ENCODE measurements at places on chromosomes 11 and 22.

GRCh38 chr22:24463071-24463760 is 31.9 kb upstream of the UPB1 start:
- no peak for DNase-seq

GRCh38 chr11:101292661-101293240 is 163.1 kb upstream of the PGR start:
- DNase-seq = no peak

DNA sequence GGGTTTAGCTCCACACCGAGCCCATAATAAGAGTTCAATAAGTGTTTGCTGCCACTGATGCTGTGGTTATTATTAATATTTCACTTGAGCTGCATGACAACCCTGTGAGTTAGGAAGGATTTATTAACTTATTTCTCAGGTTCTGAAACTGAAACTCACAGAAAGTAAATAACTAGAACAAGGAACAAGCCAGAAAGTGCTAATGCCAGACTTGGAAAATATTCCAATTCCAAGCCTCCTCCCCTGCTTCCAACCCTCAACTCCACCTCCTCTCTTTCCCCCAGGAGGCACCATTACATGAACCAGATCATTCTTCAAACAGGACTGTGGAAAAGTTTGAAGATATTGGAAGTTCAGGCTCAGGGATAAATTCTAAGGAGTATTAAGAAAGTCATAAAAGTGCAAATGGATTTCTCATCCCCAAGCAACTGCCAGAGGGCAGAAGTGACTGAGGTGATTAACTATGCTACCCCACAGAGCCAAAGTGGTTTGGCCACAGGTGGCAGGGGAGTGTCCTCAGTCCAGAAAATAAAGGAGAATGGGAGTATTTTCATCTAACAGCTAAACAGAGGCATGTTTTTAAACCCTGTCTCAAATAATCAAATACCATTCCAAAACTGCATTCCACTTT is 3.2 kb upstream of the FJX1 start:
- DNase-seq = no peak

- no peak for DNase-seq
Observed at GRCh38 chr11:57647960-57648800, 1.5 kb downstream of the YPEL4 start.

DNA sequence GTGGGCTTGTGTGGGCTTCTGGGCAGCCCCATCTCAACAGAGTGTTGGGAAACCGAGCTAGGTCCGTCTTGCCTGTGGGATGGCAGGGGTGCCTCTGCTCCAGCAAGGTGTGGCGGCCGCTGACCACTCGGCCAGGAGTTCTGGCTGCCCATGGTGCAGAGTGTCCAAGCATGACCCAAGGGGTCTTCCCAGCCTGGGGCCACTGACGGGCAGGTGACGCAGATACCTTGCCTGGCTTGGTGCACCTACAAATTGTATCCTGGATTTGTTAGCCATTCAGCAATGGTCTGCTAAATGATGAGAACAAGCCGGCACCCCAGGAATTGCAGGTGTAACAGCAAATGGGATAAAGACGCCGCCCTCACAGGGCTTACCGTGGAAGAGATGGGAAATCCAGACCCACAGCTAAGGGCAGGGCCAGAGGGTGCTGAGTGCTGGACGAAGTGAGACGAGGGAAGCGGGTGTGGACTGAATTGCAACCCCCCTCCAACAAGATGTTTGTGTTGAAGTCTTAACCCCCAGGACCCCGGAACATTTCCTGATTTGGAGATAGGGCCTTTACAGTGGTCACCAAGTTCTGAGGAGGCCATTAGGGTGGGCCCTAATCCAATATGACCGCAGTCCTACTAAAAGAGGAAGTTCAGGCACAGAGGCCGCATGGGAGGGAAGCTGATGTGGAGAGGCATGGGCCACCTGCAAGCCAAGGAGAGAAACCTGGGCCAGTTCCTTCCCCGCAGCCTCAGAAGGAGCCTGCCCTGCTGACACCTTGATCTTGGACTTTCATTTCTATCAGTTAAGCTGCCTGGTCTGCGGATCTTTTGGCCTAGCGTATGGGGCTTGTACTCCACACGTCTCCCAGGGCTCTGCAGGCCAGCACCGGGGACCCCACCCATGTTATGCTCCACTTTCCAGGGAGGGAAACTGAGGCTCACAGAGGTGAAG is 45.2 kb upstream of the LINC01488 start:
- no peak for DNase-seq

DNA sequence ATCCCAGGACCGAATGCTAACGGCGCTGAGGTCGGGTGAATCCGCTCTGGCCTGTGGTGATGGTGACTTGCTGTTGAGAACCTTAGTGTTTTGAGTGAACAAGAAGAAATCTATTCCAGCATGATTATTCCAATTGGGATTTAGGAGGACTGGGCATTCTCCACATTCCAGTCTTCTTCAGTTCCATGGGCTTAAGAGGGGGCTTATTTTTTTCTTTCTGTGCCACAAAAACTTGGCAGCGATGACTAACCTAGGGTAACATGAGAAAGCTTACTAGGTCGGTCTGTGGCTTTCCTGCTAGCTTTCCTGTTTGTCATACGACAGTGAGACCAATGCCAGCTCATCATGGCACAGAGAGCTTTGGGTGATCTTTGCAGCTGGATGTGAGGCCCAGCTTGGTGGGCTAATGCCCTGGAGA is 62.9 kb upstream of the ATXN10 start:
- no peak for DNase-seq

DNA sequence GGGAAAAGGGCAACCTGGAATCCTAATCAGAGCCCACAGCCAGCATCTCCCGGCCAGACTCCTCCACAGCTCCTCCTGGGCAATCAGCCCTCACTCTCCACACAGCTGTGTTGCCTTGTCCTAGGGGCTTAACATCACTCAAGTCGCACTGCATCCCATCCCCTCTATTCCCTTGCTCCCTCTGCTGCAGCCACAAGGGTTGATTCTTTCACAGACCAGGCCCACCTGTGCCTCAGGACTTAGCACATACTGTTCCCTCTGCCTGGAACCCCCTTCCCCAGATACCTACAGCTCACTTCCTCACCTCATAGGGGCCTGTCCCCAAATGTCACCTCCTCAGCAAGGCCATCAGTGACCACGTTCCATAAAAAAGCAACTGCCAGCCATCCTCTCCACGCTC is 18.4 kb downstream of the SPATA19 start:
- DNase-seq = no peak

DNA sequence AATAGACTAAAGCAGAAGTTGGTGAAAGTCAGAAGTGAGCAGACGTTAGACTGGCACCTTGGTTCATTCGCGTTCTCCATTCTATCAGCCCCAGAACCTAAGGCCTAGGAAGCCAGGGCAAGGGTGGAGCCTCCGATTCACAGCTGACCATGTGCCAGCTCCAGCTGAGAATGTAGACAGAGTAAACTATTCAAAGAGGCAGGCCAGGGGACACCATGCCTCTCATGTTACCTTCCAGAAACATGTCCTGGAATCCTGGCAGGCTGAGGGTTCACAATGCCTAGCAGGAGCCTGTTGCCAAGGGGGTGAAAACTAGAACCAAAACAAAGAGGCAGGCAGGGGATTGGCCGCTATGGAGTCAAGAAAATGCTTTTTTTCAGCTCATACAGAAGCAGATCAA is 224.4 kb upstream of the POU2AF2 start:
- DNase-seq = no peak

DNA sequence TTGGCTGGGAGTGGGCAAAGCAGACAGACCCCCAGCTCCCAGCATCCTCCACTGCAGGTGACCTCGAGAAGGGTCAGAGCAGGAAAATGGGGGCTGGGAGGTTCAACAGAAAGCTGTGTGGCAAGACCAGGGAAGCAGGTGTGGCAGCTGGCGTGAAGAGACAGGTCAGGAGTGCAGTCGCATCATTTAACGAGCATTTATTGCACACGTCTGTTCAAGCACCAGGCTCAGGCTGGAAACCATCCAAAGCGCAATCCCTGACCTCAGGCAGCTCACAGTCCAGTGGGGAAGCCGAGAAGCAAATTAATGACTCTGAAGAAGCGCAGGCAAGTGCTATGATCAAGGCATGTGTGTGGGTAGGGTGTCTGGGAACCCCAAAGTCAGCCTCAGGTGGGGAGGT is 7.4 kb downstream of the SLC25A45 start:
- DNase-seq = no peak

GRCh38 chr11:69962152-69962551 is 116.0 kb upstream of the ANO1 start:
- DNase-seq = no peak

DNA sequence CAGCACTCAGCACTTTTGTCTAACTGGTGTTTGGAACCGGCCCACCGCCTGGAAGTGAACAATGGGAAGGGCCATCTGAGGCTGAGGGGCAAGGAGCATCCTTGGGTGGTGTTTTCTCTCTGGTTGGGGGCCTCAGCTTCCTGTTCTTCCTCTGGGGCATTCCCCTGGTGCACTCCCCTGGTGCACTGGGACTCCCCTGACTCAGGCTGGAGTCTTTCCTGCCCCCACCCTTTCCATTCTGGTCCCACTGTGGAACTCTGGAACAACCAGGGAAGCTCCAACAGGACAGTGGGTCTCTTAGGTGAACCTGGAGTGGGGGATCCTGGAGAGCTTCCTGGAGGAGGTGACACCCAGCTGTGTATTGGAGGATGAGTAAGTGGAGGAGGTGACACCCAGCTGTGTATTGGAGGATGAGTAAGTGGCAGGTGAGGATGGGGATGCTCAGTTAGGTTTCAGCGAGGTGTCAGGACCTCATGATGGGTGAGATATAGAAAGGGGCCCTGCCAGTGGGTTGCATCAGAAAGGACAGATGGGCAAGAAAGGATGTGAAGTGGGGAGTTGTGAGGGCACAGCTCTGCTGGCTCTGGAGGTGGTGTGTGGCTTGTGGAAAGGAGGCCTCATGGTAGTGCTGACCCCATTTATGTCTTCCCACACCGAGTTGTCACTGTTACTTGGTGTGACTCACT is 132.1 kb downstream of the OSBP2 start:
- DNase-seq = no peak

Measured in esophagus squamous epithelium (tissue), 5 donors.